Jurkat, Clone E6-1 (cell line): ENCODE measurements at places on chromosomes 4 and X.

GRCh38 chr4:122456231-122457116 is at the start of gene IL2:
IL2 (minus strand) TSS chr4:122456725; CDS start chr4:122456440, 285 bp downstream.
- DNase-seq = peak; percentile 60

DNA sequence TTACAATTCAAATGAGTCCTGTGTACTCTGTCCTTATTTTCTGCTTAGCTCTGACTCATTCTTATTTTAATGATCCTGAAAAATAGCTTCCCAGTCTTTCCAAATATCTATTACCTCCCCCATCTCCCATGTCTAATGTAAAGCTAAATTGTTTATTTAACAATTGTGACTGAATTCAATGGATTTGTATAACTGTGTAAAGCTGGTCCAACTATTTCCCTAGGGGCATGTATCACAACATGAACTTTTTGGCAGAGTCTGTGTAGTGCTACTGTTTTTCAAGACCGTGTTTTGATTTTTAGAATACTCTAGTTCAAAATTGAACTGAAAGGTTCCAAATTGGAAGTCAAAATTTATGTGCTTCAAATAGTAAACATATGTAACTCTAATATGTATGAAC is 67.8 kb downstream of the SPCS3 start:
- DNase-seq = no peak

DNA sequence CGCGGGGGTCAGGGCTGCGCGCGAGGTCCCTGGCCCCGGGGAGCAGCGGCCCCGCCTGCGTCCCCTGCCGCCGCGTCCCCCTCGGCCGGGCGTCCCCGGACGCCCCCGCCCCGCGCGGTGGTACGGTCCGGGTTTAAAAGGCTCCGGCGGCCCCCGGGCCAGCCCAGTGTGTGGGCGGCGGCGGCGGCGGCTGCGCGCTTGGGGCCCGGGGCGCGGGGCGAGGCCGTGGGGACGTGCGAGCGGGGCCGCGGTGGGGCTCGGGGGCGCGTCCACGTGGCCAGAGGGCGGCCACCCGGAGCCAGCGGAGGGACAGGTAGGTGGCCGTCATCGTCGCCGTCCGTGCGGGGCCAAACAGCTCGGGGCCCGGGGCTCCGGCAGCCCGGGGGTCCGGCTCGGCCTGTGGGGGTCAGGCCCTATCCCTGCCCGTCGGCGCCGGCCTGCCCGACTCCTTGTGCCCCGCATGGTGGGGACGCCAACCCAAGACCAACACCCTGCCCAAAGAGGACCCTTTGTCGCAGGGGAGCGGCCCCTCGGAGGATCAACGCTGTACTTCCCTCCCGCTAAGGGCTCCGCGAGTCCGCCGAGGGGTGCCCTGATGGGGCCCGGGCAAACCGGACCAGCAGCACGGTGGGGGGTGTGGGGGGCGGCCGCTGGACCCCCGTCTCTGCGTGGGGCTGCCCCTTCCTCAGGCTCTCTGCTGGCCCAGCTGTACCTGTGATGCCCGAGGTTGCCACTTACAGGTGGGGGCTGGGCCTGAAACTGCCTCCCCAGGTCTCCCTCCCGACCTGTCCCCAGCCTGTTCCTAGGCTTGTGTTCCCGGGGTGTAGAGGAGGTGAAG is at the start of gene PLXNA3:
TSS of gene PLXNA3 (plus strand) at position 166 of the 838 bp plus-strand sequence. CDS start 1,903 bp downstream, outside the sequence.
- no peak for DNase-seq

- DNase-seq = no peak
Observed at GRCh38 chr4:65083076-65083475, 587.2 kb downstream of the EPHA5 start.

GRCh38 chr4:6548201-6548881 is 26.6 kb upstream of the MAN2B2 start:
- DNase-seq = no peak

- DNase-seq = no peak
Observed at GRCh38 chr4:98661371-98662054, 3.1 kb upstream of the TSPAN5 start.

- DNase-seq = peak; percentile 11
Observed at GRCh38 chr4:87270144-87270543, 49.7 kb upstream of the KLHL8 start.

DNA sequence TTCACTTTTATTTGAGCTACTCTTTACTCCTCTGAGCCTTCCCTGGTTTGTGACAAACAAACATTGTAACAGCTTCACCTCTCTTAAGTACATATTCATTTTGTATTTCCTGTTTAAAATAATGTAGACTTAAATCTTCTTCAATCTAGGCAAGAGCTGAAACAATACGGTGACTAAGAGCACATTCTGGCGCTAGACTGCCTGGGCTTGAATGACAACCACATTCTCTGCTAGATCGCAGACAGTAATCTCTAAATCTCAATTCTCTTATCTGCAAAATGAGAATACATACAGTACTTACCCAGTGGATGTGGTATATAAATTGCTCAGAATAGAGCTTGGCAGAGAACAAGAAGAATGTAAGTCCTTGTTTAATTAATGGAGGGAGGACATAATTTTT is 144.8 kb downstream of the ARAP2 start:
- DNase-seq = peak; percentile 62

GRCh38 chr4:107791902-107792301 is 32.8 kb upstream of the SGMS2 start:
- no peak for DNase-seq

DNA sequence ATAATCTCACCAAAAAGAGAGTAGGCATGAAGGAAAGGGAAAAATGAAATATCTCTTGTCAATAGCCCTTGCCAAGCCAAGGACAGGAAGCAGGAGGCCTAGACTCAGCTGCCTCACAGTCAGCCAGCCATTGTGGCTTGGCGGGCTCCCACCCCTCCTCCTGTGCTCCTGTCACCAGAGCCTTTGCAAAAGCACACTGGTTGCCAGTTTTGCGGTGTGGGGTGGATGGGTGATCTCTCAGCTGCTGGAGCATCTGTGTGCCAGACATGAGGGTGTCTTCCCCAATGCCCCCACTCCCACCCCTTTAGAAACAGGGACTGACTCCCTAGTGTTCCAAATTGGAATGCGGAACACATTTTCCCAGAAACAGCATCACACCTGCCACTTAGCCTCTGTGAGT is 26.1 kb downstream of the ARHGEF6 start:
- DNase-seq = peak; percentile 71

- DNase-seq = no peak
Observed at GRCh38 chr4:1638873-1639272, 45.2 kb downstream of the FAM53A start.

DNA sequence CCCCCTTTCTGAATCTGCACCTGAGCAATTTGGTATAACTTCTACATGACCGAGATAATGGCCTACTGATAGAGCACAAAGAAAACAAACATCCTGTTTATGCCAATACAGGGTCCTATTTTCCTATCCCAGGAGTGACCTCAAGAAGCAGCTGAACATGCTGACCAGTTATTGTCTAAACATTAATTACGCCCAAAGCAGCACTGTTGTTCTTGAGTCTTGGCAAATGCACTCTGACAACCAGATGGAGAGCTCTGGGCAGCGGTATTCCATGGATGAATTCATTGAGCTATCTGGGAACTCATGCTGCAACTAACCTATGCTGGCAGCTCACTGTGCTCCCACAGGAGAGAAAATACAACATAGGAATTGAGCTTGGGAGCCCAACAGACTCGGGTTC is 52.6 kb downstream of the PCYT1B start:
- DNase-seq = no peak

GRCh38 chr4:1583051-1583785 is 100.9 kb downstream of the FAM53A start:
- no peak for DNase-seq

- no peak for DNase-seq
Observed at GRCh38 chr4:27084685-27085361, 224.2 kb downstream of the STIM2 start.

DNA sequence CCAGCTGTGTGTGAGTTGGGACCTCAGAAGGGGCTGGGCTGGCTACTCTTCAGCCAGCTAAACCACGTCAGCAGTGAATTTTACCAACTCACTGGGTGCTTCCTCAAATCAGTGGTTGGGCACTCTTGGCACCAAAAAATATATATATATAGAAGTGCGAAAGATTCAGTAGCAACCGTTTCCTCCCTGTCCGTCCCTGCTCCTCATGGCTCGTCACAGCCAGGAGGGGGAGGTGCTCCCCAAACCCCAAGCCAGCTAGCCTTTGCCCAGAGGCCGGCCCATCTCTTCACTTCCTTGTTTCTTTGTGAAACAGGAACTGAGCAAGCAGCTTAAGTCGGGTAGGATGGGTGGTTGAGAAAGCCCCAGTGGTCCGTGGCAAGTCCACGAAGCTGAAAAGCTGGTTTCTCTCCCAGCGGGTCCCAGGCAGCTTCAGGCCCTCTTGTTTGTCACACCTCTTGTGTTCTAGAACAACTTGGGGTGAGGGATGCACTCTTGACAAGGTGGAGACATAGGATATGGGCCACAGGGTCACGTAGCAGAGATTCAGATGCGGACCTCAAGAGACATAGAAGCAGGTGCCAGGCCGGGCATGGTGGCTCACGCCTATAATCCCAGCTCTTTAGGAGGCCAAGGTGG is 6.8 kb upstream of the SASH3 start:
- DNase-seq = no peak

GRCh38 chr4:90027565-90027964 is 99.6 kb upstream of the CCSER1 start:
- DNase-seq = no peak

GRCh38 chr4:30005995-30006394 is 714.2 kb upstream of the PCDH7 start:
- DNase-seq = no peak

- no peak for DNase-seq
Observed at GRCh38 chrX:19709812-19710518, 177.4 kb downstream of the SH3KBP1 start.

DNA sequence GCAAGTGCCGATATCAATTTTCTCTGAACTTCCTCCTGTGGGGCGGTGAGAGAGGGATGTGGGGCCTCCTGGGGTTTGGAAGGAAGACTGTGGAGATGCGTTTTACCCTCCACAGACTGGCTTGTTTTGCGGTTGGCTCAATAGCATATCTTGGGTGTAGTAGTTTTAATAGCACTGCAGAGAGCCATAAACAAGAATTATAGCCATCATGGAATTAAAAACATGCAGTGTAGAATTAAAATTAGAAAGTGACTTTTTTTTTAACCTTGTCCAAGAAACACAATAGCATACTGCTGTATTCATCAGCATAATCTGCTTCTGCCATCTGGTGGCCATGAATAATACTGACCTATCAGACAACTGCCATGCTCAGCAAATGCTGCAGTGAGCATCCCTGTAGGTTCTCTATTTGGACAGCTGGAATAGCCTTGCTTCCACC is 47.3 kb upstream of the SCML1 start:
- DNase-seq = peak; percentile 28

DNA sequence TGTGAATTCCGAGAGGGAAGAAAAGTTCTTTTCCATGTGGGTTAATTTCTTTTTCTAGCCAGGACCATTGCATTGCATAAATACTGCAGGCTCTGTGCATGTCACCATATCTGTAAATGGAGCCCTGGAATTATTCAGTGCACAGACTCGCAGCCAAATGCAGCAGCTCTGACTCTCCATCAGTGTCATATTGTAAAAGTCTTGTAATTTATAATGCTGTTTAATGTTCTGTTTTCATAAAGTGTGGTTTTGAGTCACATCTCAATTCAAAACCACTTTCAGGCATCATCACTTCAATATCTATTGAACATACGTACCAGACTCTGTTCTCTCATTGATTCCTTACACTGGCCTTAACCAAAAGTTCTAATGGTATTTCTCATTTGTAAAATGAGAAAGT is 193.9 kb upstream of the RPL34 start:
- DNase-seq = no peak

DNA sequence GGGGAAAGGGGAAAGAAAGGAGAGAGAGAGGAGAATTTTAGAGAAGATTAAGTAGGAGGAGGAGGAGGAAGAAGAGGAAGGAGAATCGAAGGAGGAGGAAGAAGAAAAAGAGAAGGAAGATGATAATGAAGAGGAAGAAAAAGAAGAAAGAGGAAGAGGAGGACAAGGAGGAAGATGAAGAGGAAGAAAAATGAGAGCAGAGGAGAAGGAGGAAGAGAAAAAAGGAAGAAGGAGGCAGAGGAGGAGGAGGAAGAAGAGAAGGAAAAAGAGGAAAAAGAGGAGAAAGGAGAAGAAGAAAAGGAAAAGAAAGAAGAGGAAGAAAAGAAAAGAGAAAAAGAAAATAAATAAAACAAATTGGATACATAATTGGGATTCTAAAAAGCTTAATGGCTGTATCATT is 181.4 kb downstream of the ARHGAP6 start:
- DNase-seq = no peak

DNA sequence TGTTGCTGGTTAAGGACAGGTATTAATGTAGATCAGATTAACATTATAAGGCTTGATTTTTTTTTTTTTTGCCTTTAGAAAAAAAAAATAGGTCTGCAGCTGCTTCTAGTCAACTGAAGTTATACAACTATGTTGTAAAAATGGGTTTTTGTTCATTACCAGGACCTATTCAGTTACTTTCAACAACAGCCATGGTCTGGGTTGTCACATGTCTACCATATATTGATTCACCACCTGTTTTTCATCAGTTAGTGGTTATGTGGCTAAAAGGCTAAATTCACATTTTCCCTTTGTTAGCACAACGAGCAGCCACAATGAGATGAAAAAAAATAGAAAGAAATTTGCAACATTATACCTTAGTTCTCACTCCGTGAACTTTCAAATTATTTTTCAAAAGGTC is 45.5 kb downstream of the GLRB start:
- DNase-seq = peak; percentile 97

- no peak for DNase-seq
Observed at GRCh38 chr4:10622728-10623127, 61.8 kb downstream of the CLNK start.
